ENCODE measurements at places on chromosomes 13 and 19.
A peak's percentile ranks its signal among the peaks of the same experiment; 100 is the strongest.

DNA sequence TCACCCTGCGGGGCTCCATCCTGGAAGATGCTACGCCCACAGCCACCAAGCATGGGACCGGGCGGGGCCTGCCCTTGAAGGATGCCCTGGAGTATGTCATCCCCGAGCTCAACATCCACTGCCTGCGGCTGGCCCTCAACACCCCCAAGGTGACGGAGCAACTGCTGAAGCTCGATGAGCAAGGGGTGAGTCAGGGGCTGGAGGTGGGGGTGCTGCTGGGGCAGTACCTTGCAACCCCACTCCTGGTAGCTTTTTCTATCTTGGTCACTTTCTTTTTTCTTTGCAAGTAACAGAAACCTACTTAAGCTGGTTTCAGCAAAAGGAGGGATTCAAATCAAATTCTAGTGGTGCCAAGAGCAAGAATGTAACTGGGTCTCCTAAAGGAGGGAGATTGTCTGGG lies 124.1 kb downstream of the DPF1 start:
- no peak for DNase-seq

DNA sequence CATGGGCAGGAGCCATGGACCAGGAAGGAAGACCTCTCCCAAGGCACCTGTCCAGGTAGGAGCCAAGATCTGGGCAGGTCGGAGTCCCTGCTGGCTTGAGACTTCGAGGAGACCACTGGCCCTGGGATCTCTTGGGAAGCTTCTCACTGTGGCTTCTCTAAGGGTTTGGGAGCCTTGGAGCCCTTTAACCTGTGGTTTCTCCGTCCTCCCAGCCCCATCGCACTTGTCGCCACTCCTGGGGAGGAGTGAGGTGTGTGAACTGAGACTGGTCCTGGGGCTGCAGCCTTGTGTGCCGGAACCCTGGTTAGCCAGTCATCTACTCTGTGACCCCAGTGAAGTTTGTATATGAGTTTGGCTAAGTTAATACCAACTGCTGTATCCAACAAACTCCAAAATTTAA lies 8.2 kb downstream of the ZNF805 start:
- no peak for DNase-seq

DNA sequence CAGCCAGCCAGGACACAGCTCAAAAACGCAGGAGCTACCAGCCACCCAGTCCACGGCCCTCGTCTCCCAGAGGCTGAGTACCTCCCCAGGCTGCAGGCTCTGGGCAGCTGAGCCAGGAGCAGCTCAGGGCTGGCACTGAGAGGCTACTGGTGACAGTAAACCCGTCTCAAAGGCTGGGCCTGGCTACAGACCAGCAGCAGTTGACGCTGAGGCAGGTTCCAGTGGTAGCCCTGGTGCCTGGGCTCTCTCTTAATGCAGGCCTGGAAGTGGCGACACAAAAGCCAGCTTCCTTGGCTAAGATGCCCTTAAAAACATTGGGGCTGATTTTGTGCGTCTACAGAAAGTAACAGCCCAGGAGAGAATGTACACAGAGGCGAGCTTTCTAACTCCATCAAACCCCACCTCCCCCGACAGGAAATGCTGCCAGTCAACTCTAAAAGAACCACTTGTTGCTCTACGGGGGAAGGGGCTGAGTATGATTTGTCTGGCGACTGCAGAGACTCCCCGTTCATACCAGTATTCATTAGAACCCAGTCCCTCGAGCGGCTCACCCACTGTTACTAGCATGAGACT lies 126.3 kb downstream of the STK24 start:
- DNase-seq = no peak

DNA sequence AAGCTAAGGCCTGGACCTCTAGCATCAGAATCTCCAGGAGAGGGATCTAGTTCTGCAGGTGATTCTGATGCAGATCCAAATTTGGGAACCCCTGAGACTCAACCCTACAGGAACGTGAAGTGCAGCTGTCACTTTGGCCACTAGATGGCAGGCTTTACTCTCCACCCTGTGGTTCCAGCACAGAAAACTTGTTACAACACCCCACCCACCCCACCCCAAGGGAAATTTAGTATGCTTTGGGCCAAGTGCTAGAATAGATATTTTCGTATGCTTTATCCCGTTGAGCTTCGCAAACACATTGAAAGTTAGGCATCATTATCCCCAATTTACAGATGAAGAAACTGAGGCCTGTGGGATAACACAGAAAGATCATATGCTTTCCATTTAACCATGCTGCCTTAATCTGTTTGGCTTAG lies 232.0 kb downstream of the B3GLCT start:
- DNase-seq = peak; percentile 53

DNA sequence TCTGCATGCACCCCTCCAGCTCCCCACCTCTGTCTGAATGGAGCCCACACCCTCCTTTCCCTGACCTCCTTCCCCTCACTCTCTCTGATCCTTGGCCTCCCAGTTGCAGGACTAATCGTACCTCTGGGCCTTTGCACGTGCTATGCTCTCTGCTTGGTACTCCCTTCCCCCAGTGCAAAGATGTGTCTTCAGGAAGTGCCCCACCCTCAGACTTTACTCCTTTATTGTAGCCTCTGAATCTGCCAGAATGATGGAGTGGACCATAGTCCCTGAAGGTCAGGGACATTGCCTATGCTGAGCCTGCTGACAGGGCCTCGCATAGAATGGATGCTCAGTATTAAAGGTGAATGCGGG lies 1.3 kb upstream of the JUND start:
- no peak for DNase-seq
